D721Med (cell line): ENCODE measurements at places on chromosomes 6 and 20.

DNA sequence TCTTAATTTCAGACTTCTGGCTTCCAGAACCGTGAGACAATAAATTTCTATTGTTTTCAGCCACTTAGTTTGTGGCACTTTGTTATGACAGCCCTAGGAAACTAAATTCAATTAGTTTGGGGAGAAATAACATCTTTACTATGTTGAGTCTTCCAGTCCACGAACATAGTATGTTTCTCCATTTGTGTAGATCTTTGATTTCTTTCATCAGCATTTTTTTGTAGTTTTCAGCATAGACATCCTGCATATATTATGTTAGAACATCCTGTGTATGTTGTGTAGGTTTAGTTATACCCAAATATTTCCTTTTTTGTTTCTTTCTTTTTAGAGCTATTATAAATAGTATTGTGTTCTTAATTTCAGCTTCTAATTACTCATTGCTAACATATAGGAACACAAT is 18.0 kb upstream of the HMGA1 start:
- DNase-seq, result no peak

GRCh38 chr20:37523911-37524700 is 3.1 kb downstream of the NNAT start:
- DNase-seq, result no peak

DNA sequence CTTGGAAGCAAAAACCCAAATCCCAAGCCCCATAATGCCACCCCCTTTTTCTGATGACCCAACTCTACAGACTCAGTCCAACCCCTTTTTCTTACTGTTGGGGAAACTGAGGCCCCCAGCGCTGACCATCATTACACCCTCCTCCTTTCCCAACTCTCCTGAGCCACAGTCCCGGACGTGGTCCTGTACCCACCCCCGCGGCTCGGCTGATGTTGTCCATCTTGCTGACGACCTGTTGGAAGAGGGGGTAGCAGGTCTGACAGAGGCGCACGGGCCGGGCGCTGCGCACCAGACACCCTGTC is 533 bp downstream of the OSTM1 start:
- DNase-seq, result no peak

GRCh38 chr6:154887051-154887450 is 108.1 kb upstream of the TIAM2 start:
- DNase-seq, result no peak

- no peak for DNase-seq
Observed at GRCh38 chr6:116528133-116528532, 16.7 kb downstream of the CALHM5 start.

GRCh38 chr6:144162977-144163376 is 12.7 kb downstream of the STX11 start:
- DNase-seq, result no peak

GRCh38 chr20:19453862-19454261 is 241.4 kb downstream of the SLC24A3 start:
- no peak for DNase-seq

GRCh38 chr6:41818271-41819054 is 31.0 kb downstream of the TOMM6 start:
- DNase-seq, result no peak

GRCh38 chr6:116011520-116011919 is 49.2 kb downstream of the FRK start:
- no peak for DNase-seq

- DNase-seq, result no peak
Observed at GRCh38 chr20:9200620-9201019, 131.7 kb downstream of the PLCB4 start.

DNA sequence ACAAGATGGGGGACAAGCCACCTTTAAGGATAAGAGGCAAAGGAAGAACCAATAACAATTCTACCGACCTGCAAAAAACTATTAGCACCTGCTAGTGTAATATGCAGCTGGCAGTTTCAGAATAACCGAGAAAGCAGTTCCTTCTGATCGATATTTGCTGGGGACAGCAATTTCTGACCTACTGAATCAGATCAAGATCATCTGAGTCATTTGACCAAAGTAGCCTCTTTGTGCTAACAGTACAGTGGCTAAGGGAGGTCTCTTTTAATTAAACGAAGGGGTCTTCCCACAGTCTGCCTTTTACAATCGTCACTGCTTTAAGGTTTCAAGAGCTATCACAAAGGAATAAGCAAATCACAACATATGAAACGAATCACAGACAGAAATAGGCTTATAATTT is 318.9 kb downstream of the BTBD9 start:
- no peak for DNase-seq

DNA sequence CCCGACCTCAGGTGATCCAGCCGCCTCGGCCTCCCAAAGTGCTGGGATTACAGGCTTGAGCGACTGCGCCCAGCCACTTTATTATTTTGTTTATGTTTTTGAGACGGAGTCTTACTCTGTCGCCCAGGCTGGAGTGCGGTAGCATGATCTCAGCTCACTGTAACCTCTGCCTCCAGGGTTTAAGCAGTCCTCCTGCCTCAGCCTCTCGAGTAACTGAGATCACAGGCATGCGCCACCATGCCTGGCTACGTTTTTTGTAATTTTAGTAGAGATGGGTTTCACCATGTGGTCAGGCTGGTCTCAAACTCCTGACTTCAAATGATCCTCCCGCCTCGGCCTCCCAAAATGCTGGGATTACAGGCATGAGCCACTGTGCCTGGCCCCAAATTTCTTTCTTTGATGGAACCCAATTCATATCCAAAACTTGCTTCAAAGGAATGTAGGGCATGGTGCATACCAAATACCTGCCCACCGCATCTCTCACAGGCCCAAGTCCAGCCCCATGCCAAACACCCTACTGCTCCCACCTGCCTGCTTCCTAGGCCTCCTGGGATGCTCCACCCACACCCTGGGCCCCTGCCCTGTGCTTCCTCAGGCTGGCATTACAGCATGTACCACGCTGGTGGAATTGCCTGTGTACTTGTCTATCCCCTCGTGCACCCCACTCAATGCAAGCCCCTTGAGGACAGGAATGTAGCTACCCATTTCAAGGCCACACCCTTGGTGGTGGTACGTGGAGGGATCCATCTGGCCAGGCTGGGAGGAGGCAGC is 4.9 kb upstream of the HMGA1 start:
- no peak for DNase-seq

DNA sequence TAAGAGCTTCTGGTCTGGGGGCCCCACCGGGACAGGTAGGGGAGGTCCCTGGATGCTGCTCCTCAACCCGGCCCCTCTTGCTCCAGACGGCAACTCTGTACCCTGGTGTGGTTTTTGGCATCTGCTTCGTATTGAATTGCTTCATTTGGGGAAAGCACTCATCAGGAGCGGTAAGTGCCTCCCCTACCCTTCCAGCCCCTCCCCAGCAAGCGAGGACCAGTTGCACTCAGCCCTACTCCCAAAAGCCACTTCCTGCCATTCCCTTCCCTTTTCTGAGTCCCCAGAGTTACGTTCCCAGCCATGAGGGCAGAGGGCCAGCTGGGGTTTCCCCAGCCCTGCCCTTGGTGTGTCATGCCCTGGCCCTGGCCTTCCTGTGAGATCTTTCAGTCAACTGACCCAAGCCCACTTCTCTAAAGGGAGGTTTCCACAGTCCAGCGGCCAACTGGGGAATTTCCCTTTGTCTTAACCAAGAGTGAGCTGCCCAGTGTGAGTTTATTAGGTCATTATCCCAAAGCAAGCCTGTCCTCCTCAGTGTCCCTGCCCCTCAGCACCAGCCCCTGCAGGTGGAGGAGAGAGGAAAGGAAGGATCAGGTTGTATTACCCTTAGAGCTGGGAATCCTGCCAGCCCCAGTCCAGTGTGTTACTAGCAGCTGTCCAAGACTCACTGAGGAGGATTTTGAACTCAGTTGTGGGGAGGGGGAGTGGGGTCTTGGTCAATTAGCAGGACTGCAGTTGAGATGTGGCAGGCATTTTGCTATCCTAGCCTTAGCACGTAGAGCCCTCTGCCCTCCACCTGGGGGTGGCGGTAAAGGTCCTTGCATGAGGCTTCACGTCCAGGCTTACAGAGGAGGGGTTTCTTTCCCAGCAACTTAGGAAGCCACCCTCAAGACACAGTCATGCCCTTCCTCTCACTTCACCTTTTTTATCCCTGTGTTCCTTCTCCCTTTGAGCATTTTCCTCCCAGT is 45.8 kb downstream of the TM9SF4 start:
- DNase-seq, result no peak

- DNase-seq, result peak; percentile 70
Observed at GRCh38 chr6:14117158-14118090, at the start of gene CD83. Gene CD83 (plus strand): TSS chr6:14117772. CDS start chr6:14117812, 40 bp downstream.

GRCh38 chr6:150361876-150362275 is 6.9 kb upstream of the IYD start:
- DNase-seq, result no peak

DNA sequence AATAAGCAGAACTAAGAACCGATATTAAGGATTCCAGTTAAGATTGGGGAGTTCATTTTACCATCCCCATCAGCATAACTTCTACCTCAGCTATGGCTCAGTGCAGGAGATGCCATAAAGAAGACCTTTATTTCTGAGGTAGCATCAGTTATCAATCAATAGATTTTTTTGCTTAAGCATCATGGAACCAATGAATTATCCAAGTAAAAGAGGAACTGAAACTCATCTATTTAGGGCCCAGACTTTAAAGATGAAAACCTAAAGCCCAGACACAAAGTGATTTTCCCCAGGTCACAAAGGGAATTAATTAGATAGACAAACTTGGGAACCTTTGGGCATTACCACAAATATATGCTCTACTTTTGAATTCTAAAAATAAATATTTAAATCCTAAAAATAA is 59.2 kb upstream of the TINAG start:
- no peak for DNase-seq

- DNase-seq, result no peak
Observed at GRCh38 chr6:80527552-80528052, 421.1 kb downstream of the BCKDHB start.

- DNase-seq, result no peak
Observed at GRCh38 chr6:163302747-163303146, 111.8 kb upstream of the QKI start.

DNA sequence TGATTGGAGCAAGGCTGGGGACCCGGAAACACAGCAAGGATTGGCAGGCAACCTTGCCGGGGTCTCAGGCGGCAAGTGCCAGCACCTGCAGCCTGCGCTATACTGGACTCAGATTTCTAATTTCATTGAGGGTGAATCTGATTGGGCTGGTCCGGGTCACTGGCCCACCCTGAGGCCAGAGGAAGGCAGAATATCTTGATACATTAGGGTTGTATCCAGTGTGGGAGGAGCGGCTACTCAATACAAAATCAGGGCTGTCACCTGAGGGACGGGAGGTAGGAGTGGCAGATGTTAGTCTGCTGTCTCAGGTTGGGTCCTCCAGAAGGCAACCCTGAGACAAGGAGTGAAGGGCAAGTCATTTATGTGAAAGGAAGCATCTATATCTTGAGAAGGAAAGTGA is 40.7 kb downstream of the BFSP1 start:
- DNase-seq, result no peak

DNA sequence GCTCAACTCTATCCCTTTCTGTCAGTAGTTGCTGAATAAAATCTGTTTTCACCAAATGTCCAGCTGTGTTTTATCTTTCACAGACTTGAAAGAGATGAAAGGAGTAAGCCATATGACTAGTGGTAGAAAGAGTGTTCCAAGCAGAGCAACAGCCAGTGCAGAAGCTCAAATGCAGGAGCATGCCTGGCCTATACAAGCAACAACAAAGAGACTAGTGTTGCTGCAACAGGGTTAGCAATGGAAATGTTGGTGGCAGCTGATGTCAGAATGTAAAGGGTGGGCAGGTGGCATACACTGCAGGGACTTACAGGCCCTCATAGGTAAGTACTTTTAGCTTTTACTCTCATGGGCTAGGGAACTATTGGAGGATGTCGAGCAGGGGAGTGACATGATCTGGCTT is 5.2 kb upstream of the HINT3 start:
- DNase-seq, result no peak

DNA sequence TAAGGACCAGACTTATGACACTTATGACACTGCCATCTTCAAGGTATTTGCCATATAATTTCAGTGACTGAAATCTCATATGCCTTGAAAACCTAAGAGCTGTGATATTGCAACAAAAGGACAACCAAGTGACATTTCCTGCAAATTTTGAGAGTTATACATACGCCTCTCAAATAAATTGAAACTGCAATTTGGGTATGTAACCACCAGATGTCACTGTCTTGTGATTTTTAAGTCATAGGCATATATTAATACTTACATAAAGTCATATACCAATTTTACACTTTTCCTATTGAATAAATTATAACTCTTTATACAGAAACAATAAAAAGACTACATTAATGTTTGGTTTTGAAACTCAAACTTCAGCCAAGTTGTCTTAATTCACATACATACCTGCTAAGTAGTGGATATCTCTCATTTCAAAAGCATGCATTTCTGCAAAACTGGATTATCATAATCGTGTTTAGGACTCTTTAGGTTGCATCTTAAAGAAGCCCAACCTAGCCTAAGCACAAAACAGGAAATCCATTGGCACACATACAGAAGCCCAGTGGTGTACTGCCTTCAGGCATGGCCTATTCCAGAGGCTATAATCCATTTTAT is 180.2 kb downstream of the PACRG start:
- DNase-seq, result no peak

DNA sequence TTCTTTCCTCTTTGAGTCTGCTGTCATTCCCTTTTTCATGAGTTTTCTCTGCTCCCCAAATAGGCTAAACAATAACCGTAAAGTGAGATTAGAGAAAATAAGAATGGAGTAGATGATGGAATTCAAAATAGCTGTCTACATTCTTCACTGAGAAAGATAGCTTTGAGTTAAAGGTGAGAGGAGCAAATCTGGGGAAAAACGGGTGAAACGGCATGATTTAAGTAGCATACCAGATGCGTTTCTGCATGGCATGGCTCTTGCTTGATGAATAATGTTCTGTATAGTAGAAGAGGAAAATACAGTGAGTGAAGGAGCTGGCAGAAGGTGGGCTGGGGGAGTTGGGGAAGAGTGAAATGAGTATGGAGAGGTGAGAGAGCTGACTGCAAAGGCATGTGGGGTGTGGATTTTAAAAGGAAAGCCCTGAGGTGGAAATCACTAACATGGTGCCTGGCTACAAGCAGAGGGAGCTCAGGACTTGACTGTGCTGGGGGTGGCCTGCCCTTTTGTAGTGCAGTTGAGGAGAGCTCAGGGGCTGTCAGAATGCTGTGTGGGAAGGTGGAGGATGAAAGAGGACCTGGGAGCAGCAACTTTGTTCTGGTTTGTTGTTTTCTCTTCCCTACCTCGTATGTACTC is 8.8 kb downstream of the BICRAL start:
- DNase-seq, result no peak

DNA sequence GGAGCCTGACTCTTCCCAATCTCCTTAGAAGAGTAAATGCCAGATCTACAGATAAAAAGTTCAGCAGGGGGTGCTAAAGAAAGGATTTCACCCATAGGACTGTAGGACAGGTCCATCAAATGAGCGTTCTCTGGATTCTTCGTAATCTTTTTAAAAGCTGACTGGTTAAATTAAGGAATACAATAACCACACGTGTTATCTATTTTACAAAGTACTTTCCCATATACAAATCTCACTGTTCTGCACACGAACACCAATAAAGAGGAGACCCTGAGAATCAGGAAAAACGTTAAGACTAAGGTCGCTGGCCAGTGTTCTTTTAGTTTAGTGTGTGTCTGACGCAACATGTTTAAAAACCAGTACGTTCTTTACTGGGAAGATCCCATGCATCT is 542 bp downstream of the TUBE1 start:
- no peak for DNase-seq

GRCh38 chr20:35595456-35595855 is 20.2 kb upstream of the SPAG4 start:
- no peak for DNase-seq

GRCh38 chr20:16390991-16391390 is 182.3 kb downstream of the KIF16B start:
- no peak for DNase-seq
